Renal cortical epithelial cell (primary cell): ENCODE measurements at places on chromosomes 16 and 17. TPM values are rescaled to one million over a fixed set of nuclear protein-coding genes. Genes with fewer than 3 reads are reported as not detected.

MLLT6 gene
- 23.4 and 47.7 TPM in 2 replicates for total RNA-seq

GRCh38 chr17:5730373-5730772 is 146.1 kb upstream of the NLRP1 start:
- DNase-seq: no peak

- DNase-seq: no peak
These were observed 104.8 kb downstream of the CYB561 start for GRCh38 chr17:63341276-63341675.

DNA sequence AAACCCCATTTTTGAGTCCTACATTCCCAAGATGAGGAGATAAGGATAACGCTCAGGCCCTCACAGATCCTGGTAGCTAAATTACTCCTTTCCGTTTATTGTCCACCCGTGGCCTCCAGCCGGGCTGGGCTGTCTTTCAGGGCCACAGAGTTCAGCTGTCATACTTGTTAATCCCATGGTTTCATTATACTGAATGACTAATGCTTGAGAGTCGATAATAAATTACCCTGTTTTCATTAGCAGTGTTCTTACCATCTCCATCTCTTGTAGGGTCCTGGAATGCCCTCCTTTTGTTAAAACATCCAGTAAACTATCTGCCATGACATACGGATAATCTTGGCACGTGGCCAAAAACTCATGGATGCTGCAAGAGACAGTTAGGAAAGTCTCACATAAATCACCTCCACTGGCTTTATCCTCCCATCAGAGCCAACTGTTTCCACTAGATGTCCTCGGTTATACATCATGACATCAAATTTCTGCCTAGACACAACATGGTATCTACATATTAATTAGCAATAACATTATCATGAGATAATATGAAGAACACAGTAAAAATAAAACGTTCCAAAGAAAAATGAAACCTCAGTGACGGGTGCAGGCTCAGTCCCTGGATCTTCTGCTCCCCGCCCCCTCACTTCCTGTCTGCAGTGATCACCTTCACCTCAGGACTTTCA is 45.3 kb downstream of the BRD7 start:
- peak; percentile 43 for DNase-seq
